ENCODE measurements at places on chromosomes 1 and 21.

DNA sequence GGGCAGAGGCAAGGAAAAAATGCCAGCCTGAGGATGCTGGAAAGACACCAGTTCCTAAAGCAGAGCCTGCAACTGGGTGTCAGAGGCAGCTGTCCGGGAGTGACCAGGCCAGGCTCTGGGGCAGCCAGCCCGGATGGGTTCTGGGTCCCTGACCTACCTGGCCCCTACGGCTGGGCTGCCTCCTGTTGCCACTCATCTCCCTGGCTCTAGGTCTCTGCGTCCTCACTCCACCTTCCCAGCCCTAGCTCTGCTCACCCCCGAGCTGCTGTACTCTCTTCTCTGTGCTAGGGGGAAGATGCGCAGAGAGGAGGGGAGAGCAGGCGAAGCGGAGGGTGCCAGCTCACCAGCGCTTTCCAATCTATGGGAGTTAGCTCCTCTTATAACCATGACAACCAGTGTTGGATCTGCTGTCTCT, 9.0 kb downstream of the ARHGEF2 start:
- DNase-seq = no peak

GRCh38 chr1:91613595-91613994, 112.9 kb downstream of the CDC7 start:
- DNase-seq = no peak

GRCh38 chr1:42429603-42430002, 26.2 kb downstream of the ZMYND12 start:
- DNase-seq = no peak

- no peak for DNase-seq
These were observed 25.2 kb downstream of the COL6A1 start for GRCh38 chr21:46006547-46007491.

GRCh38 chr1:59999006-59999405, 72.4 kb upstream of the CYP2J2 start:
- no peak for DNase-seq

DNA sequence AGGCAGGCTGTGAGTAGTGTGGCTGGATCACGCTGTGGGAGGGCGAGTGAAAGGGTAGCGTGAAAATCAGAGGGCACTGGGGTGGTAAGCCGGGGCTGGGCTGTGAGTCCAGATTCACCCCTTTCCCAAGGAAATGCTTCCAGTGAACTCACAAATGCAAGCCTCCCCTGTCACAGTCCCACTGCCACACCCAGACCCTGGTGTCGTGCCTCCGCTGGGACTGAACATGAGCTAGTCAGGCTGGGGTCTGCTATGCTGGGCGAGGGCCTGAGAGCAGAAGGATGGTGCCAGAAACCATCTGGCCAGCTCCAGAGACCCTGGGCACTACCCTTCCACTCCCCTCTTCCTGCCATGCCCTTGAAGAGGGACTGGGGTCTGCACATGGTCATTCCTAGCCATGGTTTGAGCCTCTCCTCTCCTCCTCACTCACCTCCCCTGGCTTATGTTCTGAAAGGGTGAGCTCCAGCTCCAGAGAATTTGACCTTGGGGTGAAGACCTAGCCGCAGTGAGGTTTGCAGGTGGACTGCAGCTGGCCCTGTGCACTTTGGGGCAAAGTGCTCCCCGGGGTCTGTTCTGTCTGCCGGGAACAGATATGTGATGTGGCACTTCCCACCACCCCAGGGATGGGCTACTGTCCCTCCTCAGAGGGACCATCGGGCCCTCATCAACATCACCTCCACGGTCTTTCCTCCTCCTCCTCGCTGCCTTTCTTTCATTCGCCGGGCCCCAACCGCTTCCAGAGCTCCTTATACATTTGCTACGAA, 365.6 kb downstream of the RPS6KC1 start:
- no peak for DNase-seq

GRCh38 chr1:204834336-204834735, 36.3 kb upstream of the NFASC start:
- DNase-seq = no peak

GRCh38 chr1:248343451-248343850, 5.1 kb upstream of the OR14C36 start:
- no peak for DNase-seq

- DNase-seq = no peak
These were observed 52.2 kb downstream of the MAP3K7CL start for GRCh38 chr21:29182691-29183092.

DNA sequence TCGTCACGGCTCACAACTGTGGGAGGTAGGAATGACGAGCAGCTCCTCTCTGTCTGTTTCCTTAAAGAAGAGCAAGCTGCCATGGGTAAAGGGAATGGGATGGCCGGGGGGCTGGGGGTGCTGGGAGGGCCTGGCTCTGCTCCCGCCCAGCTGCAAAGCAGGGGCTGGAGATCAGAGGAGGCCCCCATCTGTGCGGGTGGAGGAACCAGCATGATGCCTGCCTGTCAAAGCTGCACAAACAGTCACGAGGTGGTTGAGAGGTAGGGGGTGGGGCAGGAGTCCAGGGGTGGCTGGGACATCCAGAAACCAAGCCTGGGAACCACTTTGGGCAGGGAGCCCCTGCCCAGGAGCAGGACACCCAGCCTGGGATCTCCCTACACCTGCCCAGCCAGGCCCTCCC, 12.6 kb downstream of the SLC41A1 start:
- DNase-seq = no peak

GRCh38 chr1:16249596-16250241, 12.7 kb upstream of the CPLANE2 start:
- DNase-seq = peak; percentile 83
